ENCODE measurements at places on chromosomes 1 and 21.

DNA sequence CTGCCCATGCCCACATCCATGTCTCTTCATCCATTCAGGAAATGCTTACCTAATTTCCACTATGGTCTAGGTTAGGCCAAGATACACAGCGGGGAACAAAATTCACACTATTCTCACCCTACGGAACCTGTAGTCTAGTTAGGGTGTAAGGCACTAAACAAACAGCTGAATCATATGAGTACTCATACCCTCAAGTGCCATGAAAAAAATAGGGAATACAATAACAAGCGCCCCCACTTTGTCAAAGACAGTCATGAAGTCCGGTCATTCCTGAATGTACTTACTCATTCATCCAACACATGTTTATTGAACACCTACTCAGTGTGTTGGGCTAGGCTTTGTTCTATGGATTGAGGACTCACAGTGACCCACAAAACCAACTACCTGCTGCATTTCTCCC is 6.2 kb upstream of the FYB2 start:
- no peak for DNase-seq

GRCh38 chr1:150561974-150562445 is 12.8 kb downstream of the ADAMTSL4 start:
- peak; percentile 96 for DNase-seq

DNA sequence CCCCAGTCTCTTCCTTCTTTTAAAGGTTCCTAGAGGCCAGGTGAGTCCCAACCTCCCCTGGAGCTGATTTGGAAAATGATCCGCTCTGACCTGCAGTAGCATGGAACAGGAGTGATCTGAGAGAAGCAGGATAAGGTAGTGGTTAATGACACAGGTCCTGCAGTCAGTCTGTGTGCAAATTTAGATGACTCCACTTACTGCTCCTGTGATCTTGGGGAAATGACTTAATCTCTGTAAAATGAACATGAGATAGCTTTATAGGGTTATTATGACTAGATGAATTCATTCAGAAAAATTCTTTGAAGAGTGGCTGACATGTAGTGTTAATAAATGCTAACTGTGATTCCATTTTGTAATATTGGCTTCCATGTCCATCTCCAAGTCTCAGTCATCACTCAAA is 374.9 kb upstream of the CAMK1G start:
- DNase-seq, result no peak

GRCh38 chr1:53826367-53826766 is 11.7 kb downstream of the NDC1 start:
- DNase-seq, result peak; percentile 21

DNA sequence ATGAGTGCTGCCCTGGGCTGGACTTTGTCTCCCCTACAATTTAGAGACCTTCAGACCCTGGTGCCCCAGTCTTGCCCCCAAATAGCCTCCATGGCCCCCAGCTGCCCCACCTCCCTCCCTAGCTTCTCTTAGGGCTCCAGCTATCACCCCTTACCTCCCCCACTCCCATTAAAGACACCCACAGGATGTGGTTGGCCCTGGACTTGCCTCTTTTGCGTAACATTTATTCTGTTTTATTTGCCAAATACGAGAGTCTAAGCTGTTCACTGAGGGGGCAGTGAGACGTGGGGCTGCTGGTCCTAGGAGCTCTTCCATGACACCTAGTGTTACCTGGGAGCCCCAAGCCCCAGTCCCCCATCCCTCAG is 4.5 kb downstream of the ZC3H12A start:
- DNase-seq, result peak; percentile 66

- no peak for DNase-seq
Observed at GRCh38 chr21:25343774-25344545, 263.3 kb downstream of the MRPL39 start.

GRCh38 chr1:20234788-20235535 is 48.6 kb upstream of the PLA2G2C start:
- DNase-seq, result no peak

- DNase-seq, result no peak
Observed at GRCh38 chr21:32916088-32916487, 109.6 kb upstream of the OLIG2 start.

GRCh38 chr21:35641271-35642016 is 418.9 kb downstream of the SETD4 start:
- DNase-seq, result no peak

DNA sequence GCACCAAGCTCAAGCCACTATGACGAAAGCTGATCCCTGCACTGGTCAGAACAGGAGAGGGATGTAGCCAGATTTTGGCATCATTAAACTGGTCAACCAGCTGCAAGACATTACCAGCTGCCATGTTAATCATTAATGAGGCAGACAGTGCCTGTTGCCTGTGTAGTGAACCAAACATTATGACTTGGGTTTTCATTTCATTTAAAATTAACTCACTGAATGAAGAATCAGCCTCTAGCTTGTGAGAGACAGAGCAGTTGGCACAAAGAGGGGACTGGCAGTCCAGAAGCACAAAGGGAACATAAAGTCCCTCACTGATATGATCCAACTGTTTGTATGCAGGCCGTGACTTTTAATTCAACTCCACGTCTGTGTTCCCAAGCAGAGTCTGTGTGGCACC is 318.9 kb downstream of the SEC16B start:
- no peak for DNase-seq

GRCh38 chr1:1554926-1555915 is 14.8 kb upstream of the TMEM240 start:
- DNase-seq, result no peak

DNA sequence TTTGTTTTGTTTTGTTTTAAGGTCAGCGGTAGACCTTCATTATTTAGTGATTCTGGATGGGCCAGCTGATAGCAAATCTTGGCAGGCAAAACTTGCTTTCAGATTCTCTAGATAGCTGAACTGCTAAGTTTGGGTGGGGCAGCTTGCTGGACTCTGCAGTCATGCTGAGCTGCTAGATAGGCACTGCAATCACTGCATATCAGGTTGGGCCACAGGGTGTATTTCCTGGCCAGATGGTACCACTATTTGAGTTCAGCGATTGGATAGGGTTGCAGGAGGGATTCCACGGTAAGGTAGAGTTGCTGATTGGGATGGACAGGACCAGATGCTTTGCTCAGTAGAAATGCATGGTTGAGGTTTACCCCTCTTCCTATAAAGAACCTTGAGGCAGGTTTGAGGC is 579.3 kb upstream of the ADGRL4 start:
- no peak for DNase-seq

DNA sequence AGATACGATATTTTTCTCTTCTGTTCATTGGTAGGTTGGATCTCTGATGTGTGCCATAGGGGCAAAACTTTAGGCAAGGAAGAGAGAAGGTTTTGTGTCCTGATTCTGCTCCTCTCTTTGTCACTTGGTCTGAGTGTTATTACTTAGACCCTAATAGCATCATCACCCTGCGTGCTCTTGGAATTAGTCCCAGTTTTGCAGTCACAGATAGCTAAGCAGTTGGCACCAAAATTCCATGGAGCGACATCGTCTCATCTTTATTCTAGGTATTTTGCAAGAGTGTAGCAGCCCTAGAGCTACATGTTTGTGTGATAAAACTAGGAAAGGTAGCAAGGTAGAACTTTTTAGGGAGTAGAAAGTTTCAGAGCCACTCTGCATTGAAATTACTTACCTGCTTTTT is 23.8 kb downstream of the PIP5K1A start:
- DNase-seq, result no peak

- no peak for DNase-seq
Observed at GRCh38 chr1:77350012-77350770, 68.4 kb downstream of the AK5 start.

GRCh38 chr1:46991083-46991923 is 32.2 kb upstream of the CYP4X1 start:
- peak; percentile 28 for DNase-seq

DNA sequence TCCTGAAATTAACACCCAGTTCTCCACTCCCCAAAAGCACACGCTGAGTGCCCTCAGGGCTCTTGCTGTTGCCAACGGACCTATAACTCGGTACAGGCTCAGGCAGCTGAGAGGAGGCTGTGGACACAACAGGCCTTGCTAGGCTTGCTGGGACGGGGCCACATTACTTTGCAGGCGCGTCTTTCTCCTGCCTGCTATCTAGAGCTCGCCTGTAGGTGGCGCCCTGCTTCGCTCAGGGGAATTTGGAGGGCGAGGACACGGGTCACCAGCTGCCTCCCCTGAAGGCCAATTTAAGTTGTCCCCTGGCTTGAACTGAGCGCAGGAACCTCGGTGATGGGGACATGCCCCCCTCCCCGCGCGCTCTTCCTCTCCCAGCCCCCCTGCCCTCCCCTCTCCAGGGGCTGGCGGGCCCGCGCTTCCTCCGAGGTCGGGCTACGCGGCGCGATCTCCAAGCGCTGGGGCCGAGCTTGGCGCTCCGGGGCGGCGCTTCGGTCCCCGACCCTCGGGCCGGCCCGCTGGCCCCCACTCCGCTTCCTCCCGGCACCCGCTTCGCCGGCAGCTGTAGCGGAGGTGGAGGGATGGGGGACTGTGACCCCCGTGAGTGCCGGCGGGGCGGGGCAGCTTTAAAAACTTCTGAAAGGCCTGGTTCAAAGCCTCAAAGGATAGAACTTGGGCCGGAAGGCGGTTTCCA is 32.4 kb upstream of the NFIA start:
- peak; percentile 94 for DNase-seq

GRCh38 chr1:2559509-2560298 is 3.5 kb downstream of the TNFRSF14 start:
- DNase-seq, result no peak

DNA sequence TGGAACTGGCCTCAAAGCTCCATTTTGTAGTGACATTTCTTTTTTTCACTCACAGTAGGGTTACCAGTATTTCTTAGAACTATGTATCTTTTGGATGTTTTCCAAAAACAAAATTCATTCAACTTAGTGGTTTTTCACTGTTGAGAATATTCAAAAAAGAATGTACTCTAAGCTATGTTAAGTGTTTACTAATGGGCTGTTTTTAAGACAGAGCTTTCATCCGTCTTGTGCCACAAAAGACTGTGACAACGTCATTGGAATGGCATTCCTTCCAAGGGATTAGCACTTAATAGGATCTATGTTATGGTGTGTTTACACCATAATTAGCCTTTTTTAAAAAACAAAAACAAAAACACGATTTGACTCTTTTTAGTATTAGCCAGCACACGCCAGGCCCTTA is 66.8 kb downstream of the TTC3 start:
- DNase-seq, result no peak

- DNase-seq, result no peak
Observed at GRCh38 chr1:38173157-38173831, 126.7 kb upstream of the POU3F1 start.

DNA sequence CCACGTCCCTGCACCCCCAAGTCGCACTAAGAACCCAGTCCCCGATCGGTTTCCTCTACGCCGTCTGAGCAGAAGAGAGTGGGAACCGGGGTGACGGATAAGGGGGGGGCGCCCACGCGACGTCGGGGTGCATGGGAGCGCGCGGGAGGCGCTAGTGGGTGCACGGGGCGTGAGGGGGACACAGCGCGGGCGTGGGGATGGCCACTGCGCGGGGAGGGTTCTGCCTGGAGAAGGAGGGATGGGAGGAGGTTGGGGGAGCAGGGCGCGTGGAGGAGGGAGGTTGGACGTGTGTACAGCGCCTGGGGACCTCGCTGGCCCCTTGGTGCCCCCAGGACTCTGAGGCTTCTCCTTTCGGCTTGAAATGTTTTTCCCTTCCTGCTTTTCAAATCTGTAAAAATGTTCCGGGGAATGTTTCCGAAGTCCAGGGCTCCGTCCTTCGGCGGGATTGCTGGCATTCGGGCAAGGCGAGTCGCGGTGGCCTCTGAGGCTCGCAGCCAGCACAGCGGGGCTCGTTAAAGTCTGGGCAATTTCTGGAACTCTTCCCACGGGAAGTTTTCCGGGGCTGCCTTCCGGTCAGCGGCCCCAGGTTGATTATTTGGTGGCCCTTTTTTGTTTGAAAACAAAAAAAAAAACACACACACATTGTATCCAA is 13.1 kb downstream of the RNF220 start:
- no peak for DNase-seq

DNA sequence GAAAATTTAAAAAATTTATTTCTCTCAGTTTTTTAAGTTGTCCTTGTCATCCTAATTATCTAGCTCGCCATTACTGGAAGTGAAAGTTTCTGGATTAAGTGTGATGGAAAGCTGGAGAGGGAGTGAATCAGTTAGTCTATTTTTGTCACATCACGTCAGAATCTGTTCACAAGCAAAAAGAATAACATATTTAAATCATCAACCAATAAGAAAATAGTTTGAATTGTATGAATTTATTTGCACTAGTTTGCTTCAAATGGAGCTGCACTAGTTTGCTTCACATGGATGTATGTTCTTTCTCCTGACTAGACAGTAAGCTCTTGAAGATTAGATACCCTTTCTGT is 22.8 kb downstream of the PHC2 start:
- DNase-seq, result no peak

DNA sequence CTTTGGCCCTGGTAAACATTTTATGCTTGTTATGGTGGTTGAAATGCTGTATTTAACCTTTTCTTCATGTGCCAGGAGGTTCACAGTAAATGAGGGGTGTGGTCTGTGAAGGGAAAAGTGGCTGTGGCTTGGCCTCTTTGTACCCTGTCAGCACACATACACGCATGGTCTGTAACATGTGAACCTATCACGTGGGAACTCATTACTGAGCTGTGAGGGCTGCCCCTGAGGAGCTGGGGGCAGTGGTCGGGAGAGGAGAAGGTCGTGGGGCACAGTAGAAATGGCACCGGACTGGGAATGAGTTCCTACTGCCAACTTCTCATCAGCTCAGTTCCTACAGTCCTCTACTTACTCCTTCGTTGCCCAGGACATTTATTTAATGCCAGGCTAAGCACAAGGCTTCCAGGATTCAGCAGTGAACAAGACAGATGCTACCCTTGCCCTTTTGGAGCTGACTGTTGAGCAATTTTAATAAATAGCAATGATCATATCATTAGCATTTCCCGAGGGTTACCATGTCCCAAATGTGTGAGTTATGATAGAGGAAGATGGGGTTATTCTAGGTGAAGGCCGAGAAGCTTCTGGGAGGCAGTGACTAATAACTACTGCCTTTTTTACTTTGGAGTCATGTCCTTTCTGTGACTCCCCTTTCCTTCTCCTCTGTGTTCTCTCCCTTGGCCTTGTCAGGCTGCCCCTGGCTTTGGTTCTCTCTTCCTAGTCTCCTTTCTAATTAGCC is 38.8 kb downstream of the DDR2 start:
- no peak for DNase-seq

DNA sequence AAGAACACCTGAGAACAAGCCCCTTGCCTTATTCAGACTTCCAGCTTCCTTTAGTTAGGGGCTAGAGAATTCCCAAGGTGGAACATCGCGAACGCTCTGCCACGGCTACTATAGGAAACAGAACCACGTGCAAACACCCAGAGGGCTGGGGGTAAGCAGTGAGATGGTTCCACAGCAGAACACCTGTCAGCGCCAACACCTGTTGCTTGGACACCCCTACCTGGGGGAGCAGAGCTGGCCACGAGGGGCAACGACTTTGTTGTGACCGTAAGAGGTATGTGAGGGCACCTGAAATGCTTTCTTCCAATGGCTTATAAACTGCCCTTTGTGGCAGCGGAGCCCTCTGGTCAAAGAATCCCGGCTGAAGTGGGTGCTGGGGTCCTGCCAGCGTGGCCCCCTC is 50.7 kb downstream of the MRPL37 start:
- DNase-seq, result no peak

DNA sequence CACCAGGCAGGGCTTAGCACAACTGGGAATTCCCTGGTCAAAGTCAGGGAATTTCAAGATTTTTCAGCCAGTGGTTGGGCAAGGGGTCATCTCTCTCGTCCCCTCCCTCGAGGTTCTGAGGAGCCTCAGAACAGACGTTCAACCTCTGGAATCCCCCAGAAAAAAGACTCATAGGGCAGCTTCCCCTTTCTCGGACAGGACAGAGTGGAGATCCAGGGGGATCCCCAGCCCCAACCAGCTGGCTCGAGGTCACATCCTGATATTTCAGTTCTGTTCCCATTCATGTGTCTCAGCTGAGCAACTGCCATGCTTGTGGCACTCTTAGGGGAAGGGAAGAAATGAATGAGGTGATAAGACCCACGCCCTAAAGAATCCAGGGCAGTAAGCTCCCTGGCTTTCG is 4.9 kb upstream of the LAD1 start:
- DNase-seq, result no peak

Data from hematopoietic multipotent progenitor cell treated with erythropoietin and hydrocortisone succinate and interleukin-3 and kit ligand, for 6 days (in vitro differentiated cells).